ENCODE measurements at places on chromosomes 11 and 22.

DNA sequence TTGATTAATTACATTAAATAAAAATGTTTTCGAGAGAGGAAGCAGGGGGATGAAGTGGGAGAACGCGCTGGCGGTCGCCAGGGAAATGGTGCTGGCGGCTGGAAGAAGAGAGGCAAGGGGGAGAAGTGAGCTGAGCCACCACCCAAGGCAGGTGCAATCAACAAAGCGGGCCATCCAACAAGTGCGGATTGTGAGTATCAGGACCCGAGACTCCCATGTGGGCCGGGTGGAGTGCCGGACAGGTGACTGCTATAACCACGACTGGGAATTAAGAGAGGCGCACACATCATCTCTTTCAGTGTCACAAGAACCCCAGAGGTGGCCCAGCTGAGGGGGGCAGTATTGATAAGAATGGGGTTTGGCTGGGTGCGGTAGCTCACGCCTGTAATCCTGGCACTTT, 41.2 kb upstream of the ATXN10 start:
- DNase-seq: no peak

DNA sequence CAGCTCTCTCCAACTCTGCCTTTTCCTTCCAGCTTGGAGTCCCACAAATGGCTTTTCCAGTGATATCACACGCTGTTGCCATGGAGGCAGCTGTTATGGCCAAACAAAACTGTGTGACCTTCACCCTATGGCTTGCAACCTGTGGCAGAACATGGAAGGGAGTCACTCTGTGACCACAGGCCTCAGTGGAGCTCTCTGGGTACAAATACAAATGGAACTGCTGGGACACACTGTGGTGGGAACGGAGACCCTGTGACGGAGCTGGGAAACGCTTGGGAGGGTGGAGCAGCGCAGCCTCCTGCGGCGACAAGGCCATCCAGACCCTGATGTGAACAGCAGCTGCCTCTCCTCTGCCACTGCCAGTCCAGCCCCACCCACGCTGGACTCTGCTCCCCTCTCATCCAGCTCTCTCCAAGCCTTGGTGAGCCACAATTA, 162.5 kb downstream of the ETS1 start:
- no peak for DNase-seq

DNA sequence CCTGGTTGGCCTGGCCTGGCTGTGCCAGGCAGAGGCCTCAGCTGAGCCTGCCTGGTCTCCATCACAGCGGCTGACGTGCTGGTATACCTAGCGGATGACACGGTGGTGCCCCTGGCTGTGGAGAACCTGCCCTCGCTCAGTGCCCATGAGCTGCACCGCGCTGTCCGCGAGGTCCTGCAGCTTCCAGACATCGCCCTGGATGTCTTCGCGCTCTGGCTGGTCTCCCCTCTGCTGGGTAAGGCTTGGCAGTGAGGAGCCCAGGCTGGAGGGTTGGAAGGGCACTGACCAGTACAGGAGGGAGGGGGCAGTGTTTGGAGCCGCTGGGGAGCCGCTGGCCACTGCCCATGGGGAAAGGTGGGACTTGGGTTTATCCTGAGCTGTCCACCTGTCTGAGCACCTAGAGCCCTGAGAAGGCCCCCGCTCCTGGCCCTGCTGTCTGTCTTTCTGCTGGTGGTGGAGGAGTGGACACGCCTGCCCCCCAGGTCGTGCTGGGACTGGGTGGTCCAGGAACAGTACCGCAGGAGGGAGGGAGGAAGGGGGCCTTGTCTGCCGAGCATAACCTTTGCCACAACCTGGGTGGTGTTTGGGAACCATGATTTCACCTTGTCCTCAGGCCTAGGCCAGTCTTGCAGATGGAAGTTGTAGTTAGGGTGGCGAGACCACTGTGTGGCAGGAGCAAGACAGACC, 3.0 kb downstream of the FRMD8 start:
- no peak for DNase-seq

- DNase-seq: no peak
Observed at GRCh38 chr22:22198751-22199150, 45.8 kb upstream of the VPREB1 start.

DNA sequence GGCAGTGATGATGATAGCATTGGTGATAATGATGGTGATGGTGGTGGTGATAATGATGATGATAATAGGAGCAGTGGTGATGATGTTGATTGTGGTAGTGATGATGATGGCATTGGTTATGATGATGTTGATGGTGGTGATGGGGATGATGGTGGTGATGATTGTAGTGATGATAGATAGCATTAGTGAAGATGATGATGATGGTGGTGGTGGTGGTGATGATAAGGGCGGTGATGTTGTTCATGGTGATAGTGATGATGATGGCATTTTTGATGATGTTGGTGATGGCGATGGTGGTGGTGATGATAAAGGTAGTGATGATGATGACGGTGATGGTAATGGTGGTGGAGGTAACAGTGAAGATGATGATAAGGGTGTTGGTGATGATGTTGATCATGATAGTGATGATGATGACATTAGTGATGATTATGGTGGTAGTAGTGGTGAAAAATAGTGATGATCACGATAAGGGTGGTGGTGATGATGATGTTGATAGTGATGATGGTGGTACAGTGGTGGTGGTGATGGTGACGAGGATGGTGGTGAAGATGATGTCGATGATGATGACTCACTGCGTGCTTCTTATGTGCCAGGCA, 93.0 kb downstream of the MPPED1 start:
- DNase-seq: no peak

DNA sequence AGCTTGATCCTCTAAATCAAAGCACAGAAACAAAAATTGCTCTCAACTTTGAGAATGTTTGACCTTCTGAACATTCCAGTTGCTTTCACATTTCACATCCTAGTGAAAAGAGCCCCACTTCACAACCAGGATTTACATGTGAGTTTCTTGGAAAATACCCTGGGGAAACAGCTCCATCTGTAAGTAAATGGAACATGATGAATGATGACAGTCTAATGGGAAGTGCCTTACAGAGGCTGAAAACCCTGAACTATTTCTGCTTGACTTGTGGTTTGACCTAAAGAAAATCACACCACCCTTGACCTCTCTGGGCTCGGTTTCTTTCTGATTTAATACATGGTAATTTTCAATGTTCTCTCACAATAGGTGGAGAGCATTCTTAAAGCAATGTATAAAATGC, 499.4 kb upstream of the API5 start:
- no peak for DNase-seq

- DNase-seq: no peak
Observed at GRCh38 chr11:93791493-93791892, 7.4 kb downstream of the MED17 start.

DNA sequence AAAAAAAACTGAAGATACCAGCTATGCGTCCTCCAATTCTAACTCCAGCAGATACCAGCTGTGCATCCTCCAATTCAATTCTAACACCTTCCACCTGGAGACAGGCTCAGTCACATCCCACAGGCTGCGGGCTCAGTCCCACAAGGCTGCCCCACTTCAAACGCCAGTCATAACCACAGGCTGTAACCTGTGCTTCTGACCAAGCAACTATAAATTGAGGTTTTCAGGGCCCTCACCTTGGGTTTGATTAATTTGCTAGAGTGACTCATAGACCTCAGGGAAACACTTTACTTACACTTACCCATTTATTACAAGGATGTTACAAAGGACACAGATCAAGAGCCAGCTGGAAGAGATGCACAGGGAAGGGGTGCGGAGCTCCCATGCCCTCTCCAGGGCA, 32.4 kb upstream of the MSANTD2 start:
- no peak for DNase-seq

DNA sequence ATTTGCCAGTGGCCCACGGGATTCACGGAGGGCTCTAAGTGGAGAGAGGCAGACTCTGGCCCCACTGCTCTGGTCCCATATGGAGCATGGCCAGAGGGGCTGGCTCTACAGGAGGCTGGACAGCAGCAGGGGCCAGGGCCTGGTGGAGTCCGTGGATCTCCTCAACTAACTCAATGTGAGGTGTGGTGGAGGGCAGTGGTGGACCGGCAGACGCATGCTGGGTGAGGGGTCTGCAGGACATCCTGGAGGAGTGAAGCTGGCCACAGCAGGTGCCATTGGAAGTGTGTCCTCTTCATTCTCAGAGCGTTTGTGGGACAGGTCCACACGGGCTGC, 15.6 kb downstream of the IGF2 start:
- no peak for DNase-seq

- DNase-seq: no peak
Observed at GRCh38 chr11:72229925-72230763, 5.6 kb downstream of the INPPL1 start.

All from cortex of kidney (tissue), 1 donor.